ENCODE measurements at places on chromosomes 5 and 9. TPM values are rescaled to one million over a fixed set of nuclear protein-coding genes. Genes with fewer than 3 reads are reported as not detected.

GRCh38 chr9:92668746-92669526 is 995 bp downstream of the IPPK start:
- H3K4me1 ChIP-seq = peaks cover 24% of the 10 kb centered on the region
- peak overlapping the region; percentile 92 for H3K4me3 ChIP-seq
- no peaks in the 10 kb centered on the region for H3K36me3 ChIP-seq
- DNase-seq = peak; percentile 54
- no peaks in the 10 kb centered on the region for H3K27me3 ChIP-seq

- peaks cover 15% of the 10 kb centered on the region for H3K4me1 ChIP-seq
- H3K4me3 ChIP-seq = peak overlapping the region; percentile 0
- H3K36me3 ChIP-seq = no peaks in the 10 kb centered on the region
- no peak for DNase-seq
Measured at GRCh38 chr9:84667571-84668195, 1.8 kb upstream of the NTRK2 start.

SPATA9 gene
- total RNA-seq = not detected

ORM1 gene
- not detected for total RNA-seq

- H3K4me1 ChIP-seq = peaks cover 13% of the 10 kb centered on the region
- no peak overlapping the region for H3K4me3 ChIP-seq
- no peak overlapping the region for H3K27ac ChIP-seq
- no peaks in the 10 kb centered on the region for H3K36me3 ChIP-seq
Measured at GRCh38 chr9:565528-565927, 276.0 kb upstream of the DMRT1 start.

DNA sequence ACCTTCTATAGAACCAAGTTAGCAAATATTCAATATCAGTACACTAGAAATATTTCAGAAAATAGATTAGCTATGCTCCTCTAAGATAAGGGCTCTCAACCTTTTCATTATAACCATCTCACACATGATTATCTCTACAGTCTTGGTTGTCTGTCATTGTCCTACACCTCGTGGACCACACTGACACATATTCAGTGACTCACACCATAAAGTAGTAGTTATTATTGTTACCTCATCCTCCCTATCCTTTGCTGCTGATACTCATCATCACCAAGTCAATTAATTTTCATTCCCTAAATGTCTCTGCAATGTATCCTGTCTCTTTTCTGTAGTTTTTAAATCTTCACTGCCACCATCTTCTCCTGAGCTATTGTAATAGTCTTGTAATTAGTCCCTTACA is 1309.2 kb upstream of the C9orf72 start:
- no peaks in the 10 kb centered on the region for H3K4me1 ChIP-seq
- H3K27me3 ChIP-seq = no peaks in the 10 kb centered on the region
- H3K36me3 ChIP-seq = no peaks in the 10 kb centered on the region
- H3K4me3 ChIP-seq = no peak overlapping the region
- DNase-seq = no peak

DNA sequence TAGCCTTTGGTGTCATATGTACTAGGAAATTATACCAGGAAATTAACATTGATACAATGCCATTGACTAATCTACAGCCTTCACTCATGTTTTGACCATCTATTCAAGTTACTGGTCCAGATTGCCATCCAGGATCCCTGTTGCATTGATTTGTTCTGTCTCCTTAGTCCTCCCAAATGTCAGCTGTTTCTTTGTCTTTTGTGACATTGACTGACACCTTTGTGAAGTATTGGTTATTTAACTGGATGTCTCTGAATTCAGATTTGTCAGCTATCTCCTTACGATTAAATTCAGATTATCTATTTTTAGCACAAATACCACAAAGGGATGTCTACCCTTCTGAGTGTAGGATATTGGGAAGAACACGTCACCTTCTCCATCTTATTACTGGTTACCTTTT is 73.7 kb upstream of the CTNND2 start:
- no peaks in the 10 kb centered on the region for H3K36me3 ChIP-seq
- H3K4me3 ChIP-seq = no peak overlapping the region
- H3K27ac ChIP-seq = no peak overlapping the region
- H3K27me3 ChIP-seq = no peaks in the 10 kb centered on the region
- no peaks in the 10 kb centered on the region for H3K4me1 ChIP-seq
- no peak for DNase-seq

DNA sequence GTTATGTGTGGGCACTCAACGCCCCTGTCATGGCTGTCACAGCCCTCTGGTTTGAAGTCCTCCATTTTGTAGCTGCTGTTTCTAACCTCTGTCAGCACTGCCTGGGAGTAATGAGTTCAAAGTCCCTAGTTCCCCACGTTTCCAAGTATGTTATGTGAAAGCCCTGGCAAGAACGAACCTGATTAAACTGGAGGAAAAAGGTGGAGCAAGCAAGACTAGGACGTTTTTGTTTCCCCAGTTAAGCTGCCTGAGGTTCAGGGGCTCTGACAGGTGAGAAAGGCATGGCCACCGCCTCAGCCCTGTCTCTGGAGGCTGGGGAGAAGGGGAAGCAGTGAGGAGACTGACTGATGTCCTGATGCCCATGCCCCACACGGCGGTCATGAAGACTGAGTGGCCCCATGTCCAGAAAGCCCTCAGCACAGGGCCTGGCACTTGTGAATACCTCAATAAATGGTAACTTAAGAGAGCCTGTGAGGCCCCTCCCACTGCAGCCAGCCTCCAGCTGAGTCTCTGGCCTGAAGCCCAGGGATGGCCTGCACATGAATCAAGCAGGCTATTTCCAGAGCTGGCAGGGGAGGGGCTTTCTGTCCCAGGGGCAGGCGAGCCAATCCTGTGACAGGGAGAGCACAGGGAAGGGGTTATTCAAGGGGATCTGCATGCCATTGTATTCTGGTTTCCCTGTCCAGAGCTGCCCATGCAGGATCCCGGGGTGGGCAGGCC is 61.8 kb downstream of the PFDN1 start:
- H3K4me1 ChIP-seq = peaks cover 66% of the 10 kb centered on the region
- H3K27me3 ChIP-seq = no peaks in the 10 kb centered on the region
- H3K36me3 ChIP-seq = no peaks in the 10 kb centered on the region
- H3K4me3 ChIP-seq = no peak overlapping the region
- peak overlapping the region; percentile 79 for H3K27ac ChIP-seq

DNA sequence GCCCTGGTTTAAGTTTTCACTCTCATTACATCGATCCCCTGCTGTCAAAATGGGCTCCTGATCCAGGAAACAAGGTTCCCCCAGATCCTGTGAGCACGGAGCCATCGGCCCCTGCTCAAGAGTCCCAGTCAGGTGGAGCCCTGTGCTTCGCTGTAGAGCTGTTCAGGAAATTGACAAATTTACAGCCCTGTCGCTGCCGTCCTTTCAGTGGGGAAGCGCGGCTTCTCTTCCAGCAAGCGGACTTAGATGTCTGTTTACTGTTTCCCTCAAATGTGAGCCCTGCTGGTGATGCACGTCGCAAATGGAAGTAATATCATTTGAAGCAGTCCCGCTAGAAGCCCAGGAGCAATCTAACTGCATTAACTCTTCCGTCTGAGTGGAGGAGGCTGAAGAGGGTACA is 760.9 kb upstream of the WWC1 start:
- no peak overlapping the region for H3K27ac ChIP-seq
- H3K27me3 ChIP-seq = no peaks in the 10 kb centered on the region
- H3K36me3 ChIP-seq = no peaks in the 10 kb centered on the region
- no peak for DNase-seq

C9 gene
- total RNA-seq = not detected

DPYSL3 gene
- total RNA-seq = 27.6 TPM

DNA sequence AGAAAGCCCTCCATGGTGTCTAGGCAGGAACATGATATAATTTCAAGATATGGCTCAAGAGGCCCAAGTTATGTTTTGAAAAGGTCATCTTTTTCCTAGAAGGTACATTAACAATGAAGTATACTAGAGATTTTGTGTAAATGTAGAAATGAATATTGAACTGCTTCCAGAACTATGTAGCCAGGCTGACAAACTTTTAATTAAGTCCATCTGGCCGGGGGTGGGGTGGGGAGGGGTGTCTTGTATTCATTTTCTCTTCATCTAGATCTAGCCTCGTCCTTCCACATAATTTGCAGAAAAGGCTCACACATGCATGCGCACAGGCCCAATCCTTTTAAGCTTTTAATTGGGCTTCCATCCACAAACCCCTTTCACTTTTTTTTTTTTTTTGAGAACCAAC is 323.3 kb downstream of the ARL15 start:
- no peaks in the 10 kb centered on the region for H3K36me3 ChIP-seq
- H3K4me1 ChIP-seq = no peaks in the 10 kb centered on the region
- no peaks in the 10 kb centered on the region for H3K27me3 ChIP-seq
- H3K4me3 ChIP-seq = no peak overlapping the region
- H3K27ac ChIP-seq = no peak overlapping the region
- DNase-seq = no peak

OTP gene
- not detected for total RNA-seq

- H3K36me3 ChIP-seq = no peaks in the 10 kb centered on the region
- no peak for DNase-seq
- no peaks in the 10 kb centered on the region for H3K27me3 ChIP-seq
- H3K27ac ChIP-seq = no peak overlapping the region
Measured at GRCh38 chr5:19064094-19064493, 923.9 kb downstream of the CDH18 start.

ITK gene
- 2.5 TPM for total RNA-seq

POLR3G gene
- not detected for total RNA-seq

BTNL8 gene
- total RNA-seq = 60.8 TPM

HMHB1 gene
- not detected for total RNA-seq

DNA sequence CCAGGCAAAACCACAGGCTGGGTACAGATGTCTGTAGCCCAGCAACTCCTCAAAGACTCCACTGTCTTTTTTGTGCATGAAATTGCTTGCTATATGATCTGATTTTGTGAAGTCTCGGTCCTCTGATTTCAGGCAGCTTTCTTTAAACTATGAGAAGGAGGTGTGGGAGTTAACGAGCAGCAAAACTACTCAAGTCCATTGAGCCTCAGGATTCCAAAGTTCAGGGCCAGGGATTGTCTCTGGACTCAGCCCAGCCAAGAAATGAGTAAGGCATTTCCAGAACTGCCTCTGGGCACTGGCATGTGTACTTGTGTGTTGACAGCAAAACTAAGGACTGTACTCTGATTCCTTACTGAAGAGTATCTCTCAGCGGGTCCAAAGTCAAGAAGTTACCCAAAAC is 53.4 kb upstream of the GLIS3 start:
- no peak overlapping the region for H3K4me3 ChIP-seq
- DNase-seq = no peak
- H3K27me3 ChIP-seq = no peaks in the 10 kb centered on the region
- no peaks in the 10 kb centered on the region for H3K4me1 ChIP-seq
- H3K27ac ChIP-seq = no peak overlapping the region

DNA sequence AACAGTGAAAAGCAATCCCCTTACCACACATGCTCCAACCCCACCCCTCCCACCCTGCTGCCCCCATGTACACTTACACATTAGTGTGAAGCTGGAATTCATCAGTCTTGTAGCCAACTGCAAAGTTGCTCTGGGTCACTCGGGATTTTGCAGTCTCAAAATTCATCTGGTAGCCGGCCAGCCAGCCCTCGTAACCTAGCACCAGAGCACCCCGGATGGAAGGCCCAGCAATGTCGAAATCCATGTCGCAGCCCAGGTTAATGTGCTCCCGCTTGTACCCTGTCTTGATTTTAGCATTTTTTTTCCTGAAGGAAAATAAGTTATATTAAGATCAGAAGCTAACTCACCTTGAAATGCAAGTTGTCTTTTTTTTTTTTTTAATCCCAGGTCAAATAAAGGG is 12.2 kb upstream of the C5orf15 start:
- H3K4me1 ChIP-seq = no peaks in the 10 kb centered on the region
- no peak overlapping the region for H3K4me3 ChIP-seq
- no peak overlapping the region for H3K27ac ChIP-seq
- no peak for DNase-seq
- H3K27me3 ChIP-seq = no peaks in the 10 kb centered on the region

DNA sequence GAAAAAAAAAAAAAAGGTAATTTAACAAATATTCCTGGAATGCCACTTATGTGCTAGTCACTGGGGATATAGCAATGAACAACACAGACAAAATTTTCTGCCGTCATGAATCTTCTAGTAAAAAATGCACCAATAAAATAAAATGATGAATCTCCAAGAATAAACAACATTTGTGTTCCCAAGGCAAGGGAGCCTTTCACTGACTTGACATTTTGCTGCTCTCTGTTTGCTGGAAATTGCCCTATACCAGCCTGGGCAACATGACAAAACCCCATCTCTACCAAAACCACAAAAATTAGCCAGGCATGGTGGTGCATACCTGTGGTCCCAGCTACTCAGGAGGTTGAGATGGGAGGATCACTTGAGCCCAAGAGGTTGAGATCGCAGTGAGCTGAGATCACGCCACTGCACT is 64.5 kb upstream of the ERBIN start:
- H3K27ac ChIP-seq = no peak overlapping the region
- H3K36me3 ChIP-seq = no peaks in the 10 kb centered on the region
- no peak overlapping the region for H3K4me3 ChIP-seq
- peaks cover 92% of the 10 kb centered on the region for H3K27me3 ChIP-seq
- no peak for DNase-seq

DNA sequence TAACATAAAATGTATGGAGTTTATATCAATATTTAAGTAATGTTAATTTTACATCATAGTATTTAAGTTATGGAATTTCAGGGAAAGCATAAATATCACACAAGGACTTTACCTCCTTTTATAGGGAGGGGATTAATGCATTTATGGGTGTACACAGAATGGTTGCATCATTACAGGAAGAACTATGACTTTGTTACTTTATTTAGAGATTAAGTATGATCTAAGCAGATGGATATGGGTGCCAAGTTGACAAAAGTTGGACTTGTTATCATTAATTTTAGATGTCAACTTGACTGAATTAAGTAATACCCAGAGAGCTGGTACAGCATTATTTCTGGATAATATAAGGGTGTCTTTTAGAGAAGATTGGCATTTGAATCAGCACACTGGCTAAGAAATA is 160.5 kb upstream of the CDH10 start:
- no peaks in the 10 kb centered on the region for H3K36me3 ChIP-seq
- H3K27me3 ChIP-seq = no peaks in the 10 kb centered on the region
- H3K27ac ChIP-seq = no peak overlapping the region
- H3K4me1 ChIP-seq = no peaks in the 10 kb centered on the region
- DNase-seq = no peak

DNA sequence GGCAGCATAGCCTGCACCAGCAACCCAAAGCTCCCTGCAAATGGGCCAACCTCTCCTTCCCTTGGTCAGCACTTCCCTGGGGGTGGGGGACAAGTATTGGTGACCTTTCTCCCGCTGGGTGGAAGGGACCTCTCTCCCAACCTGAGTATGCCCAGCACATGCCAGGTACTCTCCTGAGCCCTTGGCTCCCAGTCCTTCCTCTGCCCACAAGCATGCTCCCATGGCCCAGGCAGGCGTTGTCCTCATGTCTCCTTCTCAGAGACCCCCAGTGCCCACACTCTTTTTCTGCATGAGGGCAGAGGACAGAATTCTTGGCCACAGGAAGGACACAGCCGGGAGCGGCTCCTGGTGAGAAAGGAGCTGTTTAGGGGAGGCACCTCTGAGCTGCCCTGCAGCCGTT is 60.3 kb downstream of the PHF2 start:
- H3K27ac ChIP-seq = no peak overlapping the region
- peaks cover 4% of the 10 kb centered on the region for H3K4me1 ChIP-seq
- H3K27me3 ChIP-seq = no peaks in the 10 kb centered on the region
- H3K4me3 ChIP-seq = no peak overlapping the region

GRCh38 chr5:31720004-31720403 is 81.1 kb downstream of the PDZD2 start:
- H3K27me3 ChIP-seq = no peaks in the 10 kb centered on the region
- DNase-seq = no peak
- no peak overlapping the region for H3K4me3 ChIP-seq
- no peaks in the 10 kb centered on the region for H3K4me1 ChIP-seq

PBX3 gene
- total RNA-seq = 23.7 TPM

Measured in transverse colon (tissue), 4 donors.